ENCODE measurements at places on chromosomes 5 and 9. TPM values are rescaled to one million over a fixed set of nuclear protein-coding genes. Genes with fewer than 3 reads are reported as not detected.

- H3K27ac ChIP-seq = no peak overlapping the region
- no peak overlapping the region for H3K4me3 ChIP-seq
- no peaks in the 10 kb centered on the region for H3K36me3 ChIP-seq
Observed at GRCh38 chr5:16550316-16550952, 66.4 kb downstream of the RETREG1 start.

The BTNL3 gene
- total RNA-seq = 97.7 TPM

DNA sequence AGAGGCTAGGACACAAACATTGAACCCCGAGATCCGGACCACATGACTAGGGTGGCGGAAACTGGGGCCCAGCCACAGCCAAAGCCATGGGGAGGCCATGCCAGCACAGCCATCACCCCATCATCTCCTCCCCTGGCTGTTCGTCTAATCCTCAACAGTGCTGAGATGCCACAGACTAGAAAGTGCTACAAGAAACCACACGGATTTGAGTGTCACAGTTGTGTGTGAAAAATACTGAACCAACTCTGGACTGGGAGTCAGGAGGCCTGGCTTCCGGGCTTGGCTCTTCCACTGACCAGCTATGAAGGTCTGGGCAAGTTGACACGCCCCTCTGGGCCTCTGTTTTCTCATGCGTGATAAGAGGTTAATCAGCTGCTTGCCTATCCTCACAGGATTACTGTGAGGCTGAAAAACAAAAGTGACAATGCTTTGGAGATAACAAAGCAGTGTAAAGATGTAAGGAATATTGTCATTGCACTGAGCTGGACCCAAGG is 38.8 kb upstream of the SHB start:
- no peak overlapping the region for H3K27ac ChIP-seq
- H3K36me3 ChIP-seq = no peaks in the 10 kb centered on the region
- no peak for DNase-seq
- H3K27me3 ChIP-seq = no peaks in the 10 kb centered on the region

DNA sequence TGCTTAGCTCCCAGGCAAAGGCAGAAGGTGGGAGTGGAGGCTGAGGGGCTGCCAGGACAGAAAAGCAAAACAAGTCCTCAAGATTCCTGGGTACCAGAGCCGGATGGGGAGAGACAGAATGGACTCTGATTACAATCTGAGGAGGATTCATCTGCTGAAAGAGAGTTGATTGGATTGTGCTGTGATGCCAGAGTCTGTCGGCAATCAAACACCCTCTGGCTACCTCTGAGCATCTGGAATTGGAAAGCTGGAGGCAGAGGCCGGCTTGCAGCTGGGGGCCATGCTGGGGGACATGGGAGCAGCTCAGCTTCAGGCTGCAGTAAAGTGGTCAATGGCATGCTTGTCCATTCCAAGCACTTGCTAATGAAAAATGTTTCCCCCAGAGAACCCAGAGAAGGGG is 59.3 kb downstream of the ASTN2 start:
- no peaks in the 10 kb centered on the region for H3K4me1 ChIP-seq
- no peak for DNase-seq
- H3K4me3 ChIP-seq = no peak overlapping the region
- H3K36me3 ChIP-seq = no peaks in the 10 kb centered on the region
- H3K27me3 ChIP-seq = no peaks in the 10 kb centered on the region
